ENCODE measurements at places on chromosomes 1 and 21.

- DNase-seq: no peak
These were observed 1.7 kb upstream of the DYNLT5 start for GRCh38 chr1:66750577-66750976.

DNA sequence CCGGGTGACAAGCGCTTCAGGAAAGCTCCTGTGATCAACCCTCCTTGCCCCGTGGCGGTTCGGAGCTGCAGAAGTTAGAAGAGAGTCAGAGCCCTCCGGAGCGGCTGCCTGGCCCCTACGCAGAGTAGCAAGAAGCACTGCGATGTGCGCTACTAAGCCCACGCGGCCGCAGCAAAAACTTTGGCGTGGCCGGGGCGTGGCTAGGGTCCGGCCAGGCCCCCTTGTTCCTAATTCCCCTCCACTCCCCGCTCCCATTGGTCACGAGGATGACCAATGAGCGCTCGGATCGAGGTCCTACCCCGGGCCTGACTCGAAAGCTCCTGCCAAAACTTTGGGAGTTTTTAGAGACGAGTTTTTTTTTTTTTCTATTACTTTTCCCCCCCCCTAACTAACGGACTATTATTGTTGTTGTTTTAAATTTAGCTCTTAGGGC lies at the start of gene HLX:
Gene HLX, plus strand, starts transcription at position 368 of the 433 bp plus-strand sequence. CDS start 415 bp downstream, outside the sequence.
- no peak for DNase-seq

DNA sequence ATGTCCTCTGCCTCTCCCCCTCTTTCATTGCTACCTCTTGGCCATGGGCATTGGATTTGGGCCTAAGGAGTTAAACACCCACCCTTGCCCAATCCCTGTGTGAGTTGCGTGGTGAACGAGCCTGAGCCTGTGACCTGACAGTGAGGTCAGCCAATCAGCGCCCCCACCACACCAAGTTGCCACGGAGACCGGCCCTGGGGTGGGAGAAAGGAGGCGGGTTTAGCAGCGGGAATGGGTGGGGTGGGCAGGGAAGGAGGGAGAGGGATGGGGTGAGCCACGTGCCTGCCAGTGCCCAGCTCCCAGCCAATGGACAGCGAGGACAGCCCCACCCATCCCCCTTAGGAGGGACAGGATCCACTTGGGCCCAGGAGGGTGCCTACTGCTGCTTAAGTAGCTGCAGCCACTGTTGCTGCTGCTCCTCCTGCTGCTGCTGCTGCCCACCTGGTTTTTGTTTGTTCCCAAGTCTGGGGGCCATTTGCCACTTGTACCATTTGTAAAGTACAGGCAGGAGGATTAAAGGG lies 9.5 kb downstream of the ZBTB7B start:
- DNase-seq: no peak

- DNase-seq: no peak
These were observed 424.2 kb upstream of the VAMP3 start for GRCh38 chr1:7346600-7347570.

- no peak for DNase-seq
These were observed 48.4 kb upstream of the DNAJC6 start for GRCh38 chr1:65260851-65261473.

GRCh38 chr1:90973897-90974798 lies 47.7 kb downstream of the ZNF644 start:
- DNase-seq: no peak

Data from activated CD4-positive, alpha-beta T cell treated with anti-CD3 and anti-CD28 coated beads for 1 hour (primary cell).